Posterior vena cava (tissue), 2 donors: ENCODE measurements at places on chromosomes 11 and 22.

- peak; percentile 98 for DNase-seq
Measured at GRCh38 chr22:41367039-41367679, 14.6 kb upstream of the TEF start.

DNA sequence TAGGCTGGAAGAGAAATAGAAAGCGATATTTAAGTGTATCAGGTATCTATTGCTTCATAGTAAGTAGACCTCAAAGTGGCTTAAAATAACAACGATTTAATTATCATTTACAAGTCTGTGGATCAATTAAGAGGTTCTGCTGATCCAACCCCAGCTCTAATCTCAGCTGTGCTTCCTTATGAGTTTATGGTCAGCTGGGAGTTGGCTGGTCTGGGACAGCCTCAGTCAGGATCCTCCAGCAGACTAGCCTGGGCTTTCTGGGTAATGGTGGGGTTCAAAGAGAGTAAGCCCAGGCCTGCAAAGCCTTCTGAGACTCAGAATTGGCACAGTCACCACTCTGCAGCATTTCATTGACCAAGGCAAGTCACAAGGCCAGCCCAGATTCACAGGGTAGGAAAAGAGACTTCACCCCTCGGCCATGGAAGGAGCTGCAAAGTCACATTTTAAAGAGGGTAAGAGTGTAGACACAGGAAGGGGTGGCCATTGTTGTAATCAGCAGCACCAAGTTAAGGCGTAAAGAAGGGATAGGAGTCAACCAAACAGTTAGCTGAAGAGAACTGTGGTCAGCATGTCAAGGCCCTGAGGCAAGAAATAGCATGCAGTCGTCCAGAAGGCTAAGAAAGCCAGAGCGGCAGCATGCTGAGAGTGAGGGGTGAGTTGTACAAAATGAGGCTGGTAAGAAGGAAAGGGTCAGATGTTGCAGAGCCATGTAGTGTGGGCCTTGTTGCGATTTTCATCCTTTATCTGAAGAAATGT, 168.2 kb downstream of the ETS1 start:
- DNase-seq, result no peak

DNA sequence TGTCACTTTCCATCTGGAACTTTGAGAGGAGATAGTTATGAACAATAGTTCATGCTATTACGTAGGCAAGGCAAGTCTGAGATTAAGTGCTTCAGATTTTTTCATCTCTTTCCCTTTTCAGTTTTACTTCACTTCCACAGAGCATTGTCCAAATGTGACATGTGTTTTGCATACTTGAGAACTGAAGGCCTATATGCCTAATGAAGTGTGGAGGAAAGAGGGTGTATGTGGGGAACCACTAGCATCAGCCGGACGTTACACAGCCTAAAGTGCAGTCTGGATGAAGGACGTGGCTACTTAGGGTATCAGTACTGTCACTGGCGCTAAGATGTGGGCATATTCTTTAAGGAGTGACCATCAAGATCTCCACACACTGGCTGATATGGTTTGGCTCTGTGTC, 26.2 kb downstream of the FANCF start:
- no peak for DNase-seq

DNA sequence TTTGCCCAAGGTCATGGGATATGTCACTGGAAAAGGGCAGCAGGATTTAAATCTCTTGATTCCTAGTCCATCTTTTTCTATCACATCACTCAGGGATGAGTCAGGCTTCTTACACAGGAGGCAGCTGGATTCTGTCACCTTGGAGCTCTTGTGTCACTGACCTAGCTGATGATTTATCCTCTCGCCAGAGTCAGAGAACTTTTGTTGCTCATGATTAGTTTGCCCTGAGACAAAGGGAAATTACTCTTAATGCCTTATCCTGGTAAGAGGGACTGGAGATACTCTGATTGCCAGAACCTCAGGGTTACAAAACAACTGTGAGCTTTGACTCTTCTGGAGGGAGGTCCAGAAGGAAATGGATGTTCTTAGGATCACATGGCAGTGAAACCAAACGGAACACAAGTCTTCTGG, 10.1 kb downstream of the COA4 start:
- no peak for DNase-seq

- no peak for DNase-seq
Measured at GRCh38 chr11:10588904-10589303, 20.4 kb upstream of the LYVE1 start.

GRCh38 chr11:56706486-56706885, 7.6 kb downstream of the OR9G1 start:
- no peak for DNase-seq
